Large intestine (tissue), 12 donors: ENCODE measurements at places on chromosomes 1 and 21. TPM values are rescaled to one million over a fixed set of nuclear protein-coding genes. Genes with fewer than 3 reads are reported as not detected.

- no peak for DNase-seq
Observed at GRCh38 chr1:110490791-110491451, 28.1 kb downstream of the KCNA10 start.

- DNase-seq, result no peak
Observed at GRCh38 chr1:184843732-184844495, 89.3 kb upstream of the EDEM3 start.

Gene LY9
- 0.72 TPM for polyA plus RNA-seq

- DNase-seq, result no peak
Observed at GRCh38 chr1:243968413-243968812, 82.7 kb upstream of the ZBTB18 start.
